ENCODE measurements at places on chromosomes 5 and 9.

GRCh38 chr5:67530609-67531255 lies 334.1 kb upstream of the CD180 start:
- no peak for DNase-seq

GRCh38 chr5:126031989-126032716 lies 391.1 kb upstream of the GRAMD2B start:
- DNase-seq: no peak

GRCh38 chr5:1523793-1524480 lies at the start of gene LPCAT1:
Gene LPCAT1, minus strand, starts transcription at chr5:1523960. Its CDS starts 116 bp downstream, at chr5:1523844.
- DNase-seq: peak; percentile 59

DNA sequence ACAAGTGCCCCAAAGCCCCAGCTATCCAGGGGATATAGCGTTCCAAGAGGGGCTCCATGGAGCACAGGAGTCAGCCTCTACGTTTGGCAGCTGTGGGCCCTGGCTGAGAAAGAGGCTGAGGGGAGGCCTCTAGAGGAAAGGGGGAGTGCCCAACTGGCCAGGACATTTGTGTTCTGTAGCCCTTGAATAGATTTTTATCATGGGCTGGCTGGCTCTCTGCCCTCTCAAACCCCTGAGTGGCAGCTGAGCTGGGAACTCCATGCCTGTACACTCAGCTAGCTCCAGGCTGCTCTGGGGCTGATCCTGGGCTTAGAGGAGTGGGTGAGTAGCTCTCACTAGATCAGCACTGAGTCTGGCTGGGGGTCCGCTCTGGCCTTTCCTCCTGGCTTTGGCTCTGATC lies 285.0 kb downstream of the ZSWIM6 start:
- no peak for DNase-seq

All from stimulated activated CD4-positive, alpha-beta T cell treated with anti-CD3 and anti-CD28 coated beads, Interleukin-2, amount 100 ng/mL, for 4 hours (primary cell).